Stimulated activated CD4-positive, alpha-beta T cell treated with anti-CD3 and anti-CD28 coated beads, Interleukin-4, amount 100 ng/mL, for 4 hours (primary cell): ENCODE measurements at places on chromosomes 3 and 15.

DNA sequence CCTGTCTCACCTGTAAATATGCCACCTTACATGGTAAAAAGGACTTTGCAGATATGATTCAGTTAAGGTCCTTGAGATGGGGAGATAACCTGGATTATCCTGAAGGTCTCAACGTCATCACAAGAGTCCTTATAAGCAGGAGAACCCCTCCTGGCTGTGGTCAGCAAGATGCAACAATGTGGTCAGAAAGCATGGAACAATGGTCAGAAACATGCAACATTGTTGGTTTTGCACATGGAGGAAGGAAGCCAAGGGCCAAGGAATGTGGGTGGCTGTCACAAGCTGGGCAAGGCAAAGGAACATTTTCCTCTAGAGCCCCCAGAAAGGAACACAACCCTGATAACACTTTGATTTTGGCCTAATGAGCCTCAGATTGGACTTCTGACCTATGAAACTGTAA lies 9.4 kb upstream of the SUMF1 start:
- DNase-seq: no peak

DNA sequence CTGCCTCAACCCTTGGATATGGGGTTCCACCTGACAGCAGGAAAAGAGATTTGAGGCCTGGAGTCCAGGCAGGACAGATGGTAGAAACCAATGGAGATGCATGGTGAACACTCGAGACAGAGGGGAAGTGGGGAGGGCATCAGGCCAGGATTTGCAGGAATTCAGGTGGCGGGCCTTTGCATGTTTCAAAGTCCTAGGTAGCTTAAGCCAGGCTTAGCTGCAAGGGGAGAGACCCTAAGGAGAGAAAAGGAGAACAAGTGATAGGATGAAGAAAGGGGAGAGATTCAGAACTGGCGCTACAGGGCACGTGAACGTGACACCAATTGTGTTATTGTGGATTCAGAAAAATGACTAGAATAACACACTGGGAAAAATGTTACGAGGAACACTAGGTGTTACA lies 182.6 kb downstream of the PDZRN3 start:
- no peak for DNase-seq

- DNase-seq: no peak
Measured at GRCh38 chr3:197234947-197235914, 63.2 kb downstream of the DLG1 start.

DNA sequence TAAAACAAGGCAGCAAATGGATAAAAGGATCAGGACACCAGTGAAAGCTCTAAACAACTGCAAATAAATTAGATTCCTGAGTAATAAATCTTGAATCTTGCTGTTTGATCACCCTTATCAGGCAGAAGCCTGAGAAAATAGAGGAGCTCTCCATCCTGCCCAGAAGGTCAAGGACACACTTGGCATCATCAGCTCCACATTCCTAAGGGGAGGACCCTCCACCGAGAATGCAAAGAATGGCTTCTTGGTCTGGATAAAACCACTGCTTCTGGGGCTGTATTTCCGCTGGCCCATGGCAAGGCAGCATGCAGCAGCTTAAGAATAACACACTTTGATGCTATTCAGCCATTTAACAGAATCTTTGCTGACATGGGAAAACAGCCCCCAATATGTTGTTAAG lies 108.9 kb upstream of the TSC22D2 start:
- DNase-seq: no peak

DNA sequence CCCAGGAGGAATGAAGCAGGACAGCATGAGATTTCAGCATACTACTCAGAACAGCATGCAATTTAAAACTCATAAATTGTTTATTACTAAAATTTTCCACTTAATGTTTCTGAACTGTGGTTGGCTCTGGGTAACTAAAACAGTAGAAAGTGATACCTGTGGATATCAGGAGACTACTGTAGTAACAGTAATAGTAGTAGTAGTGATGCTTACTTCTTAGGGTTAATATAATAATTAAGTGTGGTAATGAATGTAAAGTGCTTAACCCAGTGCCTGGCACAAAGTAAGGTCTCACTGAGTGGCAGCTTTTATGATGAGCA lies 117.3 kb downstream of the NR1I2 start:
- DNase-seq: no peak

- no peak for DNase-seq
Measured at GRCh38 chr3:191085091-191085490, 114.0 kb upstream of the OSTN start.

- no peak for DNase-seq
Measured at GRCh38 chr3:195865752-195866151, 42.6 kb downstream of the TNK2 start.

DNA sequence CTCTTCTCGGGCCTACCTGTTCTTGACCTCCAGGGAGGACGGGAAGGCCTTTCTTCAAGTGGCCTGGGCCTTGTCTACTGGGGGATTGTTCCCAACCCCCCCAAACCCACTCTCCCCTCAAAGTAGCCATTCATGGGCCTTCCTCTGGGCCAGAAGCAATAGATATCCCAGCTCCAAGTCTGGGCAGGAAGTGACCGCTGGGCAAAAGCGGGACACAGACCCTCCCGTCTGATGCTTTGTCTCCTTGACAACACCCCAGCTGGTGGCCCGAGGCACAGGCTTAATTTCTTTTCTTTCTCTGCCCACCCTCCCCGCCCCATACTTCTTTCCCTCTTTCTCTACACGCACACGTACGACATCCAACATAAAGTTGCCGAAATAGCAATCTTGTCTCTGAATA lies 41.4 kb upstream of the FEZF2 start:
- no peak for DNase-seq

- DNase-seq: no peak
Measured at GRCh38 chr15:63335543-63336240, 46.0 kb downstream of the CA12 start.

GRCh38 chr15:59360896-59361295 lies 11.8 kb downstream of the MYO1E start:
- DNase-seq: no peak

GRCh38 chr15:53458736-53459135 lies 300.7 kb downstream of the WDR72 start:
- DNase-seq: no peak

GRCh38 chr15:75230551-75231371 lies 27.4 kb upstream of the GOLGA6C start:
- no peak for DNase-seq

GRCh38 chr3:183513046-183513706 lies 42.3 kb downstream of the KLHL6 start:
- no peak for DNase-seq
